ENCODE measurements at places on chromosomes 16 and 17. TPM values are rescaled to one million over a fixed set of nuclear protein-coding genes. Genes with fewer than 3 reads are reported as not detected.

The PERCC1 gene
- total RNA-seq, result not detected

The PTGES3L gene
- 3.4 TPM for total RNA-seq

DNA sequence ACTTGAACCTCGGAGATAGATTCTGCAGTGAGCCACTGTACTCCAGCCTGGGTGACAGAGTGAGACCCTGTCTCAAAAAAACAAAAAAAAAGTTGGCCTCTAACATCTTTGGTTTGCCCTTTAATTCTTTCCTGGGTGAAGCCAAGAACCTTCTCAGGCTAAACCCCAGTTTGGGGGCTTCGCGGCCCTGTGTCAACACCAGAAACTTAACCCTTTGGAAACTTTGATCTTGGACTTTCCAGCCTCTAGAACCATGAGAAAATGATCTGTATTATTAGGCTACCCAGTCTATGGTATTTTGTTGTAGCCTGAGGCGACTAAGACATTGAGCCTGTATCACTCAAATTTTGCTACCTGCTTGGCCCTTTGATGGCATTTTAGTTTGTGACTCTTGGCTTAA is 86.2 kb downstream of the CDC27 start:
- DNase-seq, result no peak

The KRTAP16-1 gene
- not detected for total RNA-seq

The SULT1A4 gene
- total RNA-seq, result not detected

The G6PC1 gene
- 0.32 TPM for total RNA-seq

GRCh38 chr17:47804461-47804860 is 17.1 kb downstream of the OSBPL7 start:
- DNase-seq, result no peak

DNA sequence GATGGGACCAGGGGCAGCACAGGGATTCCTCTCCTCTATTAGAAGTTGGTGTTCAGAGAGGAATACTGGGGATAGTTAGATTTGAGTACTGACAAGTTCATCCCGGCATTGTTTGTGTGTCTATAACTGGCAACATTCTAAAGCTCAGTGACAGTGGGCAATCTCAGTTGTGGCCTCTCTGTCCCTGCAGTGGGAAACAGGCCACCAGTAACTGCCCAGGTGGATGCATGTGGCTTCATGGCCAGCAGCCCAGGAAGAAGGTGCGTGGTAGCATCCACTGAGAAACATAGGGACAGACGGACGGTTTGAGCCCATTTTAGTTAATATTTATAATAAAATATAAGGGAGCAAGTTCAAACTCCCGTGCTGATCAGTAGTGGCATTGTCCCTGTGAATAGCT is 51.5 kb downstream of the B9D1 start:
- no peak for DNase-seq

DNA sequence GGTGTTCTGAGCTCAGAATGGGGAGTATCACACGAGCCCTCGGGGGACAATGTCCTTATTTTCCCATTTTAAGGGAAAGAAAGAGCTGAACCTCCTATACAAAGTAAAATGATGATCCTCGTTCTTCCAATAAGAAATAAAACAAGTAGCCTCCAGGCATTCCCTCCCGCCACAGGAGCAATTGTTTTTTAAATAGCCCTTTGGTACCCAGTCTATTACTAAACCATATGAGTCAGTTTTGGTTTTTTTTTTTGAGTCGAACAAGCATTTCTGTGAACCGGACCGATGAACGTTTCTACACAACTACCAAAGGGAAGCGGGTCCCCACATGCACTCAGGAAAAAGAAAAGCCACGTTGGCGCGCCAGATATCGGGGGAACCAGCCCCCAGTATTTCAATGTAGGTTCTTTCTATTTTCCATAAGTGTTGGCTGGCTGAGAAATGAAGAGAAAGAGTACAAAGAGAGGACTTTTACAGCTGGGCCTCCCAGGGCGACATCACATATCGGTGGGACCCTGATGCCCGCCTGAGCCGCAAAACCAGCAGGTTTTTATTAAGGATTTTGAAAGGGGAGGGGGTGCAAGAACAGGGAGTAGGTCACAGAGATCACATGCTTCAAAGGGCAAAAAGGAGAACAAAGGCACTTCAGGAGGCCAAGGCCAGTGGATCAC is 3.8 kb upstream of the DCXR start:
- DNase-seq, result no peak

The TBC1D3B gene
- total RNA-seq, result 5.2 TPM

DNA sequence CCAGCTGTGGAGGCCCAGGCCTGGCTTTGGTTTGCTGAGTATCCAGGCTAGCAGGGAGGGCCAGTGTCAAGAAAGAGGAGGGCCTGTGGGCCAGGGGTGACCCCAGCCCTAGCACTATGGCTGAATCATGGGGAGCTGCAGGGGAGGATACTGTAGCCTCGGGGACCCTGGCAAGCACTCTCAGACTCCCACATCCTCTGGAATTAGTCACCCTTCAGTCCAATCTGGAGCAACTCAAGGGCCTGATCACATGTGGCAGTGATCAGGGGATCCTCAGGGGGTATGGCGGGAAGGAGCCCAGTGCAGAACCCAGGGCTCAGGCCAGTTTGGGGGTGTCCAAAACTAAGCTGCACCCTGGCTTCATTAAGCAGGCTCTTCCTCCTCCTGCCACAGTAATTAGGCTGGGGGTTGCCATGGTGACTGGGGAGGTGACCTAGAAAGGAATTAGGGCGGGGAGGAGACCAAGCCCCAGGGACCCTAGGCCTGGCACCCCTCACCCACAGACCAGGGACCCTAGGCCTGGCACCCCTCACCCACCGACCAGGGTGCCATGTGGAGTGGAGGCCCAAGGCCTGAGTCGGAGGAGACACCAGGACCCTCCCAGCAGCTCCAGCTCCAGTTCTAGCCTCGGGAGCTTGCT is 5.8 kb downstream of the NLGN2 start:
- DNase-seq, result no peak

GRCh38 chr17:44881145-44881544 is 18.1 kb downstream of the EFTUD2 start:
- no peak for DNase-seq

The TNK1 gene
- 61.7 TPM for total RNA-seq

GRCh38 chr16:14553447-14553846 is 76.6 kb downstream of the PARN start:
- no peak for DNase-seq

DNA sequence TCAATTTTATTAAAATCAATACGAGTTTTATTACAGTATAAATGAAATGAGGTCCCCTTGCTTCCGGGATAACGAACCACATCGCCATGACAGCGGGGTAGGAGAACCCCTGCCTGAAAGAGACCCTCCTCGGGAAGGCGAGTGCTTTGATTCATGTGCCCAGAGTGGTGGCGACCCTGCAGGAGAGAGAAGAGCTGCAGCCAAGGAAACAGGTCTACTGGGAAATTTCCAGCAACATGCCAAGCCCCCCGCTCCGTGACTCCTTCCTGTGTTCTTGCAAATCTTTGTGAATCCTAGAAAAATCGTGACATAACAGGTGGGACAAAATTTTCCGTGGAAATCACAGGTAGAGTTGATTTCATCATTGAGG is 162.5 kb downstream of the WSCD1 start:
- no peak for DNase-seq

The TTC19 gene
- total RNA-seq, result 110 TPM

The OR4D1 gene
- not detected for total RNA-seq

The EME1 gene
- total RNA-seq, result not detected
